Left cardiac atrium (tissue), 4 donors: ENCODE measurements at places on chromosomes 4 and X.
A peak's percentile ranks its signal among the peaks of the same experiment; 100 is the strongest.

DNA sequence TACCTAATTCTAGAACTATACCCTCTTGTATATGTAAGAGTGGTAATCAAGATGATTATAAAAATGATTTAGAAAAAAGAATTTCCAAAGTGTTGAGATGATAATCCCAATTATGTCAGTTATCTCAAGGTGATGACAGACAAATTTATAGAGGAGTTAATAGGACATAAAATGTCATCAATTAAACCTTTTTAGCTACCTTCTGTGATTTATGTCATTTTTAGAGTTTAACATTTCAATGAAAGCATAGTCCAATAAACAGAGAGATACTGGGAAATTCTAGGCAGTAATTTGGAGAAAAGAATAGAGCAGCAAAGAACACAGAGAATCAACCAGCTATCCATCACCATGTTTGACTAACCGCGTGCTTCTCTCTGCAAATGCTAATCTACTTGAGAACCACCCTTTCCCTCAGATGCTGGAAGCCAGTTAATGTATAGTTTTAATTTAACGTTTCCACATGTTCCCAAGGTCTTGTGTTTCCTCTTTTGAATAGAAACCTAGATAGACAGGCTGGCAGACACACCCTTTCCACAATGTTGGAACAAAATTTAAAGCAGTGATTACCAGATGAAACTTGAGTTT, 433.1 kb upstream of the FAM241A start:
- no peak for DNase-seq

DNA sequence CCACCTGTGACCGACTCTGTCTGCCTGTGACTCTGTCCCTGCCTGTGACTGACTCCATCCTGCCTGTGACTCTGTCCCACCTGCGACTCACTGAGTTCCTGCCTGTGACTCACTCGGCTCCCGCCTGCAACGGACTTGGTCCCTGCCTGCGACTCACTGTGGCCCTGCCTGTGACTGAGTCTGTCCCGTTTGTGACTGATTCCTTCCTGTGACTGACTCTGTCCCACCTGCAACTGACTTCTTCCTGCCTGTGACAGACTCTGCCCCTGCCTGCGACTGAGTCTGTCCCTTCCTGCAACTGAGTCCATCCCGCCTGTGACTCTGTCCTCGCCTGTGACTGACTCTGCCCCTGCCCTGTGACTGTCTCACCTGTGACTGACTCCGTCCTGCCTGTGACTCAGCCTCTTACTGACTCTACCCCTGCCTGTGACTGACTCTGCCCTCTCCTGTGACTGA, 9.6 kb upstream of the UVSSA start:
- no peak for DNase-seq

DNA sequence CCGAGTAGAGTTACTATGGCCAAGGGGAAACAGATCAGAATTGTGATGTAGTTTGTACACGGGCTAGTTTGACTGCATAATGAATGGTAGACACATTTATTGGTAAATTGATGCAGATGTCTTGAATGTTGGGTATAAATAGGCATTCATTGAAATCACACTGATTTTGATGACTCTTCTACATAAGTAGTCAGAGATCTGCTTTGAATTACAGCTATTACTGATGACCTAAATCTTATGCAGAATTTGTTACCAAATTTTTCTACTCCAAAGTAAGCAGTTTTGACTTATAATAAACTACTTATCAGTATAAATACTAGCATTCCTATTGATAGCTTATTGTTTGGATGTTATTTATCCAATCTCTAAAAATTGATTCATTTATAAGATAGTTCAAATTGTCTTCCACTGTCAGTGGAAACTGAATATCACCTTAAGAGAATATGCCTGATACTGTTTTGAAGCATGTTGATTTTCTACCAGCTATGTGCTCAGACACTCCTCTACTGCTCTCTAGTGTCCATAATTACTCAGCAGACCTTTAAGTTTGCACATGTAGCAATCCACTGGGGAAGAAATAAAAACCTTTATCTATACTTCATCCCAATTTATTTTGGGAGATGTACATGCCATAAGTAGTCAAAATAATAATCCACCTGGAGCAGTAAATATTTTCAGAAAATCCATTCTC, 120.3 kb downstream of the RASL11B start:
- DNase-seq = no peak

- DNase-seq = no peak
These were observed 50.0 kb downstream of the GALNT7 start for GRCh38 chr4:173218411-173219125.

- DNase-seq = no peak
These were observed 293.3 kb upstream of the GRIA3 start for GRCh38 chrX:122890729-122891128.

DNA sequence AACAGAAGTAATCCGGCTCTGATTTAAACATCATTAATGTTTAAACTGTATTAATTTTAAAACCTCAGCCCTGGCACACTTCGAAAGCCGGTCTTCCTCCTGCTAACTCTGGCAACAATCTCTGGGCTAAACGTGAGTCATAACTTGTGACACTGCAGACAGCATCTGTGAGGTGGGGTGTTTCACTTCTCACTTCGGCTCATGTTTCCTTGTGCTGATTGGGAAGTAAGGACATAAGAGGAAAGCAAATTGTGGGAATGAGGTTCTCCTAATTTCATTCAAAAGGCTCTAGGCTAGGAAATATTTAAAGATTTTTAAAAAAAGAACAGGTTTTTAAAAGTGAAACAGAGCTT, 139.9 kb upstream of the USP9X start:
- DNase-seq = peak; percentile 33

GRCh38 chr4:40401631-40402030, 66.5 kb downstream of the CHRNA9 start:
- DNase-seq = no peak

DNA sequence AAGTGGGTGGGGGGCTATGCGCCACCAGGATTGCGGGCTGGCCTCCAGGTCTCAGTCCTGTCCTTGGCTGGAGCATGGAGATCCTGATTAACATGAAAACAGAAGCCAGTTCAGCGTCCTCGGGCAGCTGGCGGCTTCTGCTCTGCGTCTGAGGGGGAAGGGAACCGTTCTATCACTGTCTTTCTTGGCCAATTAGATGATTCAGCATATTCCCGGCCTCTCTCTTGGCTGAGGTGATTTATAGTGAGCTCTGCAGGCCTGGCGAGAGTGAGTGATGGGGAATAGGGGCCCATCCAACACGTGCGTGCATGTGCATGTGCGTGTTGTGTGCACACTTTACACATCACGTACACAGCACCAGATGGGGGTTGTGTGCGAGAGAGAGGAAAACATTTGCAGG, 145.8 kb upstream of the ATP6AP2 start:
- peak; percentile 31 for DNase-seq

- no peak for DNase-seq
These were observed 295.3 kb downstream of the ARHGAP10 start for GRCh38 chr4:148027201-148027600.

DNA sequence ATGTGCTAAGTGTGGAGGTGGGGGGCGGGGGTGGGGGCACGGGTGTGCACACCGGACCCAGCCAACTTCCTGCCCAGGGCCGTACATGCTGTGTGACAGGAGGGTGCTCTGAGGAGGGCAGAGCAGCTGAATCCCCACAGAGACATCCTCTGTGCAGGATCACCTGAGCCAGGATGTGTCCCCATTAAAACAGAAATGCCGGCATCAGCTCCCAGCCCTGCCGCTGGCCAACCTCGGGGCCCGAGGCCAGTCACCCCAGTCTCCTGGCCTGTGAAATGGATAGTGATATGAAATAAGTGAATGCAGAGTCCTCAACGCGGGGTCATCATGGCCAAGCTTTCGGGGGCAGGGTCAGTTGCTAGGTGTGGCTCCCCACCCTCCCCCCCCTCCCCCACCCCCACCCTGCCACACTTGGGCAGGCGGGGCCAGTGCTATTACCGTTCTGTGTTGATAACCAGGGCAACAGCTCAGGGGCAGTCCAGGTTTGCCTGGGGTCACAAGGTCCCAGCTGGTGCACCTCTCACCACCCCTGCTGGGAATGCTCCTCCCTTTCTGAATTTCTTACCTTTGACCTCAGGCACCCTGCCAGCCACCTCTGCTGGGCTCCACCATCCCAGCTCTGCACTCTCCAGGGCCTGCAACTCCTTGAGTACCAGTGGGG, 227.2 kb upstream of the PSAPL1 start:
- no peak for DNase-seq

DNA sequence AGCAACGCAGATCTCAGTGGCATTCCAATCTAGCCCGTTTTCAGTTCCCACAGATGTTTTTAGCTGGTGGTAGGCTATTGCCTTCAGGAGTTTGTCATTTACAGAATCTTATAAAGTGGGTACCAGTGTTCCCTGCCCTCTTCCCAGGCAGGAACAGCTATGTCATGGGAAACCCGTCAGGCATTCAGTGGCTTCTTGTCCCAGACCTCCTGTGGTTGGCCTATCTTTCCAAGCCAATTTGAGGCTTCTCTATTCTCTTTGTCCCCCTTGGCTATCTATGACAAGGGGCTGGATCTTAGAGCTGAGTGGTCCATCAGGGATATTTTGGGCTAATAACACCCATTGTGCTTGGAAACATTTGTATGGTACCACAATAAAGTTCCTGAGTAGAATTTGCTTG, 33.6 kb upstream of the RPL34 start:
- DNase-seq = no peak

DNA sequence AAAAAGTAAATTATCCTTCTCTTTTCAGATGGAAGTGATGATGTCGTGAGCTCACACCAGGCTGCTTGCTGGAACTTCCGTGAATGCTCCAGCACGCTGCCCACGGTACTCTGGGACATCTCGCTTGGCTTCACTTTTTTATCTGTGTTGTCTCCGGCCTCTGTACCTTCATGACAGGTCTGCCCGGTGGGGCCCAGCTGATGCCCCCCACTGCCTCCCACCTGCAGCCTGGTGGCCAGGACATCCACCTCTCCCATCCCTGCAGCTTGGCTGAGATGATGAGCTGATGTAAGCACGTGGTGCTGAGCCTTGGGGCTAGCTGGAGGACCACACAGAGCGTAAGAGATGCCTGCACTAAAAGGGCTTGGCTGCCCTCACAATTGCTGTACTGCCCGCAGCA, 59.0 kb upstream of the HELT start:
- DNase-seq = no peak

DNA sequence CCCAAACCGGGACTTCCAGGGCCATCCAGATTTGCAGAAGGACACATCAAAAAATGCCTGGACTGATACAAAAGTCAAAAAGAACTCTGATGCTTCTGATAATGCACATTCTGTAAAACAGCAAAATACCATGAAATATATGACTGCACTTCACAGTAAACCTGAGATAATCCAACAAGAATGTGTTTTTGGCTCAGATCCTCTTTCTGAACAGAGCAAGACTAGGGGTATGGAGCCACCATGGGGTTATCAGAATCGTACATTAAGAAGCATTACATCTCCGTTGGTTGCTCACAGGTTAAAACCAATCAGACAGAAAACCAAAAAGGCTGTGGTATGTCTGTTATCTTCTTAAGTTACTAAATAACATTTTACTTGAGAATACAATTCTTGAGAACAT, 9.2 kb downstream of the PLK4 start:
- no peak for DNase-seq

DNA sequence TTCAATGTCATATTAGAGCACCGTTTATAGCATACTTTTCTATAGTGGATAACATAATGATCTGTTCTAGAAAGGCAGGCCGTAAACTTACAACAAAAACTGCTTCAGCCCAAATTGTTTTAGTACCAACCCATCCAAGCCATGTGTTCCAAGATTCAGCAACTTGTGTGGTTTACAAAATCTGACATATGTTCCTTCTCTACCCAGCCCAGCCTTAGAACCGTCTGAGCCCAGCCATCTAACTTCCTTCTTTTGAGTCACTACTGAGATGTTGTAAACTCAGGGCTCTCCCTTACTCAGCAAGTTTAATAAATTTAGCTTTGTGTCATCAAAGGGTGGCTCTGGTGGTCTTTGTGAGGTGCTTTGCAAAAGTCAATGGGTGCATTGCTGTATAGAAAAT, 32.4 kb upstream of the REPS2 start:
- DNase-seq = no peak

GRCh38 chrX:153876112-153876491, 9.9 kb downstream of the L1CAM start:
- DNase-seq = no peak

GRCh38 chr4:26803211-26803861, 57.3 kb upstream of the STIM2 start:
- no peak for DNase-seq

DNA sequence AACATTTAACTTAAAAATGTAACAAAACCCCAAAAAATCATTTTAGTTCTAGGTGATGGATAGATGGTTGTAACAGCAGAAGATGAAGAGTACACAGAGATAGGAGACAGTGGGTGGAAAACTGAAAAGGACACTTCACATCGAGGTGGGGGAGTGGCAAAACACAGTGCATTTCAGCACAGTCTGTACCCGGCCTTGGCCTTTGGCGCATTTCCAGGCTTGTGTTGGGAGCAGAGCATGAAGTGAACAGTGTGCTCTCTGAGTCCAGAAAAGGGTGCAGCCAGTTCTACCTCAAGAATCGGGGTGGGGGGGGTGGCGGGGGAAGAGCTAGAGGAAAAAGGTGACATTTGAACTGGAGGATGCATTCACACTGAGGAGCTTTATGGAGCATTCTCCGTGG, 4.3 kb downstream of the TSPYL2 start:
- peak; percentile 54 for DNase-seq

DNA sequence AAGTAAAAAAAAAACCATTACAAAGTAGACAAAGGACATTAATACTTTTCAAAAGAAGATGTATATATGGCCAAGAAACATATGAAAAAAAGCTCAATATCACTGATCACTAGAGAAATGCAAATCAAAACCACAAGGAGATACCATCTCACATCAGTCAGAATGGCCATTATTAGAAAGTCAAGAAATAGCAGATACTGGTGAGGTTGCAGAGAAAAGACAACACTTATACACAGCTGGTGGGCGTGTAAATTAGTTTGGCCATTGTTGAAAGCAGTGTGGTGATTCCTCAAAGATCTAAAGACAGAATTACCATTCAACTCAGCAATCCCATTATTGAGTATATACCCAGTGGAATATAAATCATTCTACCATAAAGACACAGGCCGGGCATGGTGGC, 39.3 kb downstream of the TASL start:
- no peak for DNase-seq

- DNase-seq = no peak
These were observed 137.4 kb downstream of the DKK2 start for GRCh38 chr4:106898621-106899230.

GRCh38 chr4:74322301-74322700, 14.0 kb downstream of the EPGN start:
- no peak for DNase-seq

GRCh38 chr4:88526221-88526815, 2.7 kb upstream of the PYURF start:
- no peak for DNase-seq

DNA sequence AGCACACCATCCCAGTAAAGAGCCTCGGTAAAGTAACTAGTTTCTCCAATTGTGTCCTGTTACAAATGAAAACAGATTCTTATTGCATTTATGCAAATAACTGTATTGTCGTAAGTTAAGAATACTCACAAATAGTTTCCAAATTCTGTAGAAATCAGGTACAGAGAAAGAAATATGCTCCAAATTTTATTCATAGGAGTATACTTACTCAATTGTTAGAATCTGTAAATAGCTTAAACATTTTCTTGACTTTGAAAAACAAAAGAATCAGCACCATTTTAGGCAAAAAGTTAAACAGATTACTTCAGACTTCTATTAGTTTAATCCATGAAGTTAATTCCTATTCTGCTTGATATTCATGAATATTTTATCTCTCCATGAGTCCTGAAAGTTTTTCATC, 10.7 kb downstream of the CNGA1 start:
- no peak for DNase-seq

GRCh38 chr4:2545321-2546013, 9.0 kb downstream of the FAM193A start:
- DNase-seq = no peak

- no peak for DNase-seq
These were observed 55.9 kb downstream of the MXRA5 start for GRCh38 chrX:3290561-3290960.

- DNase-seq = no peak
These were observed 80.9 kb downstream of the KDM6A start for GRCh38 chrX:44953734-44954502.
